Stimulated activated CD8-positive, alpha-beta memory T cell treated with anti-CD3 and anti-CD28 coated beads, Interleukin-4, amount 100 ng/mL, for 1 hour (primary cell): ENCODE measurements at places on chromosomes 11 and 22.
A peak's percentile ranks its signal among the peaks of the same experiment; 100 is the strongest.

DNA sequence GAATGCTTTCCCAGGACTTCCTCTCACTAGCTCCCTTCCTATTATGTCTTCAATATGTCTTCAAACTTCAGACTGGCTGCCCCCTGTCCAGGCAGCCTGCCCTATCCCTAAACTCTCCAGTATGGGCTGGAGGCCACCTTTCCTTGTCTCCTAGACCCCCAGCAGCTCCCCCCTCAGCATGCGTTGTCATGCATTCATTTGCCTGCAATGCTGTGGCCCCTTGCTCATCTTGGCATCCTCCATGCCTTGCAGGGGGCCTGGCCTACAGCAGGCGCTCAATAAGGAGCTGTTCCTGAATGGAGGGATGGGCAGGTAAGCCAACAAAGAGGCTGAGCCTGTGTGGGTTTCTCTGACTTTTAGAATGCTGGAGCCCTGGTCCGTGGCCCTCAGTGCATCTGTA, 16.4 kb upstream of the ARAP1 start:
- no peak for DNase-seq

DNA sequence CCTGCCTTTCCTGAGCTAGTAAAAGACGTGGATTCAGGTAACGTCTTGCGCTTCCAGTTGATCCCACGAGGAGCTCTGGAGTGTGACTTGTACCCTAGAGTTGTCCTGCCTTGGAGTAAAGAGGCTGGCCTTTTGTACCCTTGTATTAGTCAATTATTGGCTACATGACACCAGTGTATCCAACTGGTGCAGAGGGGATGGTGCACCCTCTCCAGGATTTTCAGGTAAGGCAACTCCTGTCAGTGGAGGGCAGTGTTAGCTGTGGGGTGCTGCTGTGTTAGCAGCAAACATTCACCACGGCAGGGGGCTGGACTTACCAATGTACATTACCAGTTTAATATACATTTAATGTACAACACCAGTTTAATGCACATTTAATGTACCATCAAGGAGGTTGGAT, 233.5 kb downstream of the MIAT start:
- no peak for DNase-seq

DNA sequence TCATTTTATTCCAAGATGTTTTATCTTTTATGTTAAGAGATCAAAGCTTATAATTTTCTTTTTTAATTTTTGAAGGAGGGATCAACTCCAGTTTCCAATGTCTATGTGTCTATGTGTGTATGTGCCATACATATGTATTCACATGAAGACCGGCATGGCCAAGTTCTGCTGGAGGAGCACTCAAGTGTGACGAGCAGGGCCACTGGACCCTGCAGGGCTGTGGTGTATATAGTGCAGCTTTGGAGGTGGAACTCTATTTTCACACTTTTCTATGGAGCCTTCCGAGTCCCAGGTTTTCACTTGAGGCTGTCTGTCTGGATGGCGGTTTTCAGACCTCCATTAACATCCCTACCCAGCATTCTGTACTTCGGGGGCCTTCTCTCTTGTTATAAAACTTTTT, 36.5 kb upstream of the TTC12 start:
- DNase-seq, result no peak

DNA sequence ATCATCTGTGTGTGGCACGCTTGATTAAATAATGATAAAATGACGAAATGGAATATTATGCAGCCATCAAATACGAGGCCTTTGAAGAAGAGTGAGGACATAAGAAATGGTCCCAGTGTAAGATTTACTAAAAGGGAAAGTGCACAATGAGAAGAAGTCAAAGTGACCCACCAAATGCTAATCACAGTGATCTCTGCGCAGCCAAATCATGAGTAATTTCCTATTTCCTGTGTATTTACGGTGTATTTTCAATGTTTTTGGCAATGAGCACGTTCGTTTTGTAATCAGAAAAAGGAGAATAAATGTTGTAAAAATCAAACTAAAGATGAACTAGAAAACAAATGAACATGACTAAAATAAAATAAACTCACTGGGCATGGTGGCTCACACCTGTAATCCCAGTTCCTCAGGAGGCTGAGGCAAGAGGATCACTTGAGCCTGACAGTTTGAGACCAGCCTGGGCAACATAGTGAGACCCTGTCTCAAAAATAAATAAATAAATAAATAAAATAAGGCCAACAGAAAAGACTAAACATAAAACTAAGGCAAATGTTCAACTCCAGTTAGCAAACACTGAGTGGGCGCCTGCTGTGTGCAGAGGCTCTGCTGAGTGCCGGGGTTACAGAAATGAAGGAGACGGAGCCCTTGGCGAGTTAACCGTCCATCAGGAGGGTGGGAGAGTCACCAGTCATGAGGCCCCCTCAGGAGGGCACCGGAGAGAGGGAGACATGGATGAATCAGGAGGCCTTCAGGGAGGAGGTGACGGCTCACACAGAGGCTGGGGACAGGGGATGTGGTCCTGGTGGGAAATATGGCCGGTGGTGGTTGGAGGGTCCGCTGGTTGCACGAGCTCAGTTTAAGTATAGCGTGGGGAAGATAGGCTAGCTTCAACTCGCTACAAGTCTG, 26.0 kb upstream of the CBX7 start:
- DNase-seq, result no peak

DNA sequence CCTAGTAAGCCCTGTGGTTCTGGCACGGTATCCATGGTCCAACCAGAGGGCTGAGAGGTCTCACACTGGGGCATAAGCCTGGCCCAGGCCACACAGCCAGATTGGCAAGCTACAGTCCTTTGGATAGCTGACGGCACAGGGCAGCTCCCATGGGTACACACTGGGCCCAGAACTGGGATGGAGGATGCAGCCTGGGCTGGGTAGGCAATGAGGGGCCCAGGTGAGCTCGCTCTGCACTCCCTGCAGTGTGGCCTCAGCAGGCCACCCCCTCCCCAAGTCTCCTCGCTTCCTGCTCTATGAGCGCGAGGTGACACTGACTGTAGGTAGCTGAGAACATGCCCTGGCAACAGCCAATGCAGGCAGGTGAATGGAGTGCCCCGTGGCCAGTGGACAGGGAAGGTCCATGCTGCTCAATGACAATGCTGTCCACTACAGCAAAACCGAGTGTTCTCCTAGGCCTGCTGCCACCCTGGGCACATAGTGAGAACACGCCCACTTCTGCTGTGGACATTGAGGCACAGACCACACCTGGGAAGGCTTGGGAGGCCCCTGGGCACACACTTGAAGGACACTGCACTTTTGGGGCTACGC, 3.8 kb downstream of the ARVCF start:
- DNase-seq, result no peak

DNA sequence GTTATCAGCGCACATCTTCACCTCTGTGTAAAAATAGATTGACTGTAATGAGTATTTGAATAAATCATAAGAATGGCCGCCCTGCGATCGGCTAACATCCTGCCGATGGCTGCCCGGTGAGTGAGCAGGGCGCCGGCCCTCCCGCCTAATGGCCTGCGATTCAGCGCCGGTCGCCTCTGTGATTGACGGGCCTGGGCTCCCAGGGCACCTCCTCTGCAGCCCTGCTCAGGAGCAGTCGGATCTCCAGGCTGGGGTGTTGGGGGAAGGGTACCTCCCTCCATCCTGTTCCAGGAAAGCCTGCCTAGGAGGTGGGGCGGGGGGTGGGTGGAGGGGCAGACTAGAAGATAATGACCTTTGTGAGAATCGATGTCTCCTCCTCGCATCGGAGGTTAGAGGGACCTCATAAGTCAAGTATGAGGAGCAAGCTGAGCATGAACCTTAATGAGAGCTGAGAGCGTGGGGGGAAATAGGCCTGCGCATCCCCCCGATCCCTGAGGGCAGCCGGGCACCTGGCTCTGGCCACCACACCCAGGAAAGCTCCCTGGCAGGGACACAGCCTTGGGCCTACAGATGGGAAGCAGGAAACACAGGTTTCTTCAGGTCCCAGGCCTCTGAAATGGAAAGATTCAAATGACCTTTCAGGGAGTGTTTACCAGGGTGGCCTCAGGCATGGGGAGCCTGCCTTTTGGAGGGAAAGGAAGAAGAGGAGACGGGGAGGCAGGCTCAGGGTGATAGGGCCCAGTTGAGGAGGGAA, 71.7 kb downstream of the PKNOX2 start:
- DNase-seq, result no peak

GRCh38 chr11:2751523-2752203, 51.9 kb upstream of the KCNQ1OT1 start:
- no peak for DNase-seq

DNA sequence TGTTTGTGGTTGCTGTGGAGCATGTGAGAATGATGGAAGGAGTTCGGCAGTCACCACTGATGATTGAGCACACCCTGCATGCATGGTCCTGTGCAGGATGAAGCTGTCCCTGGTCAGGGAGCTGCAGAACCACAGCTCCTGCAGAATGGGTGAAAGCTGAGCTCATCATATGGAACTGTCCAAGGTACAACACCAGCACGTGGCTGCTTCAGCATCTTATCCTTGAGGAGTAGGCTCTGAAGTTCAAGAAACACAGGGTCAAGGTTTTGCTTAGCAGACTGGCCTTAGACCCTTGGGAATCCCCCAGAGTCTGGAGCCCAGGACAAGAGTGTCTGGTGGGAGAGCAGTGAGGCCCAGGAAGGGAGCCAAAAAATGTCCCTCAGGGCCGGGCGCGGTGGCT, 182.4 kb upstream of the LARGE1 start:
- DNase-seq, result no peak

DNA sequence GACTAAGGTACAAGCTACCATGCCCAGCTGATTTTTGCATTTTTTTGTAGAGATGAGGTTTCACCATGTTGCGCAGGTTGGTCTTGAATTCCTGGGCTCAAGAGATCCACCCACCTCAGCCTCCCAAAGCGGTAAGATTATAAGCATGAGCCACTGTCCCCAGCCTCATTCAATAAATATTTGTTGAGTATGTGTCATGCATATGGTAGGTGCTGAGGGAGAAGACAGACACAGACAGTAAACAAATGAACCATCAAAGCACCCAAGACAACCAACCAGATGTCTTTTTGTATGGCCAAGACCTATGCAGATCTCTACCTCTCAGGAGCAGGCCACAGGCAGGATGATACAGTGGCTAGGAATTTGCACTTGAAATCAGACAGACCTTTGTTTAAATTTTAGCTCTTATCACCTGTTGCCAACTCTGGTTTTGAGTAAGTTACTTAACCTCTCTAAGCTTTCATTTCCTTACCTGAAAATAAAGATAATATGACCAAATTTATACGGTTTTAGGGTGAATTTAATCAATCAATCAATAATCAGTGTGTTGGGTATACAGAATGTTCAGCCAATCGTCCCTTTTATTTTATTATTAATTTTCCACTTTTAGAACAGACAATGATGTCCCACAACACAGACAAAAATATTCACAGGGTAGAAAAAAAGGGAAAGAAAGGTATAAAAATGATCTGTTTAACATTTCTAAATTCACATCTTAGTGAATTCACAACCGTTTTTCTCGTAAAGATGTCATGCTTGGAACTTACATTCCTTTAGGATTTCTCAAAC, 128.2 kb downstream of the SGSM3 start:
- no peak for DNase-seq

- DNase-seq, result no peak
Observed at GRCh38 chr11:3165916-3166267, 782 bp upstream of the OSBPL5 start.

DNA sequence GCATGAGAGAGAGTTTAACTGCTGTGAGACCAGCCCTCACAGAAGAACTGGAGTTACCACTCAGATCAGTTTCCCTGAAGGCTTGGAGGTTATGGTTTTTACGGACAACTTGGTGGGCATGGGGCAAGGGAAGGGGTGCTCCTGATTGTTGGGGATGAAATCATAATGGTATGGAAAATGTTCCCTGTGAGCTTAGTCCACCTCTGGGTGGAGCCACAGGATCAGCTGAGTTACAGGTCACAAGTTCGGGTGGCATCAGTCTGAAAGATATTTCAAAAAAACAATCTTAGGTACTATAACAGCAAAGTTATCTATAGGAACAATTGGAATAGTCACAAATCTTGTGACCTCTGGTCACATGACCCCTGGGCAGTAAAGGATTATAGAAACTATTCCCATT, 162.9 kb downstream of the DLG2 start:
- no peak for DNase-seq

- DNase-seq, result no peak
Observed at GRCh38 chr11:1513326-1514296, 27.0 kb upstream of the MOB2 start.

DNA sequence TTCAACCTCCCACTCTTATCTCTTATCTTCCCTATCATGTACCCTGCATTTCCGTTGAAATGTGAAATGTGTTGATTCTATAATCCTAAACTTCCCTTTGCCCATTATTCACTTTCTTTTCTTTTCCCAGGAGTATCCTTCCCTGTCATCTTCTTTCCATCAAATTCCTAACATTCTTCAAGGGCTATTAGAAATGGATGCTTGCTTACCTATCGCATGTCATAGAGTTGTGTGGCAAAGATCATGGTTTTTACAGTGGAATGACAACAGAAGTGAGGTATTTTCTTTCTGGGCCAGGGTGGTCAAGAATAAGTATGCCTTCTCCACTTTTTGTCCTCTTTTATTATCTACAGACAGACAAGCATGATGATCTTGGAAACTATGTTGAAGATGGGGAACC, 124.4 kb upstream of the SLC5A12 start:
- no peak for DNase-seq

DNA sequence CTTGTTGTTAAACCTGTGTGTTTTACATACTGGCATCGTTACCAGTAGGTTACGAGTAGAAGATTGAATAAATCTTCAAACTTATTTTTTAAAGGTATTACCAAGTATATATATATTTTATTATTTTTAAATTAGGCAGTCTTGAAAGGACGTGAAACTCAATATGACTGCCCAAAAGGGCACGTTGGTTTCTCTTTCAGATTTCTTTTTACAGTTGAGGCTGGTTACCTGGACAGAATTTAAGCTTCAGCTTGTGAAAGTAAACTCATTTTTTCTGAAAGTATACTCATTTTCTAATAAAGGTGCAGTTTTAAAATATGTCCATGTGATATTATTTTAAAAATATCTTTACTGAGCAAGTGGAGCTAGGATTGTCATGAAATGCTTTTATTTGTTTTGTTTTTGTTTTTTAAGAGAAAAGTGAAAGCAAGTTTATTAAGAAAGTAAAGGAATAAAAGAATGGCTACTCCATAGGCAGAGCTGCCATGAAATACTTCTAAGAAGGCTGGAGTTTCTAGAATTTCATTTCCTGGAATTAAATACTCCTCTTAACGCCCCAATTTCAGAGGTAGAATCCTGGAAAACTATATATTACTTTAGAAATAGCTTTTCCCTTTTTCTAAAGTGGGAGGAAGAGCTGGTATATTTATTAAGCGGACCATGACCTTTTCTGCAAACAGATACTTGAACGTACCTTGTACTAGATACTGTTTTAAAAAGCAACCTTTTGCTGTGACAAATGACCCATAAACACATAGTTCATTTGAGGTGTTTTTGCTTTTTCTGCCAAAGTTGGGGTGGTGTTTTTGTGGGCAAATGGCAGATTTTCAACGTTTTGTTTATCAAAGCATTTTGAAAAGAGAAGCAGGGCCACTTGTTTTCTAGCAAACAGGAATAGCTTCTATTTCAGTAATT, 1.9 kb downstream of the FBXO7 start:
- no peak for DNase-seq

GRCh38 chr11:35082321-35083180, 56.4 kb upstream of the CD44 start:
- DNase-seq, result peak; percentile 58

DNA sequence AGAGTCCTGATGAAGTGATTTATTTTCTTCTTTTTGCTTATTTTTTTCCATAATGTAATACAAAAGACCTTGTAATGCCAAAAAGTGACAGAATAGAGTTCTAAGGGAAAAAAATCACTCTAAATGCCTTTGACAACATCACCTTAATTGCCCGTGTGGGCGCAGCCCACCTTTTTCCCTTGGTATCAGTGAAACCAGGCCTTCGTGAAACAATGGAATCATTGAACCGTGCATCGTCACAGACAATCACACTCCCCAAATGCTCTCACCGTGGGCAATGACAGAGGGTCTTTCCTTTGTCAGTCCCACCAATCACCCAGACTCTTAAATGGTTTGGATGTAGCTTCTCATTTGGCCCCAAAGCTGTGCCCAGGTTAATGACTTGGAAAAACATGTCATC, 9.6 kb upstream of the SLC6A5 start:
- DNase-seq, result no peak
